Caco-2 (cell line): ENCODE measurements at places on chromosomes 7 and 10.
A peak's percentile ranks its signal among the peaks of the same experiment; 100 is the strongest.

DNA sequence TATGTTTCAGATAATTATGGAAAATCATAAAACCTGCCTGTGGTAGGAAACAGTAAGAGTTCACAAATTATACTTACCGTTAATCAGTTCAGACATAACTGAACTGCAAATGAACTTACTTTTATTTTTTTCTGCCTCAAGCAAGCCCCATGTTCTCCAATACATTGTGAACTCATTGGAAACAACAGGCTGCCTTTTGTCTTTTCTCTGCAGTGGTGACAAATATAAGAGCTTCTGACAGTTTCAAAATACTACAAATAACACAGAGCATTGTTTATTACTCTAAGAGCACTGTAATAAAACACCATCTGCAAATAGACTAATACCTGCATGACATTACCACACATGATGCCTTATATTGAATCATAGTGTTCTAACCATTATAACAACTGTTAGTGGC is 94.0 kb upstream of the CDCA7L start:
- no peak for DNase-seq

- no peak for DNase-seq
Measured at GRCh38 chr7:26499315-26499897, 207.7 kb downstream of the SNX10 start.

GRCh38 chr10:89440226-89441009 is 26.1 kb downstream of the IFIT5 start:
- no peak for DNase-seq

GRCh38 chr10:3514691-3515090 is 270.3 kb downstream of the KLF6 start:
- no peak for DNase-seq

DNA sequence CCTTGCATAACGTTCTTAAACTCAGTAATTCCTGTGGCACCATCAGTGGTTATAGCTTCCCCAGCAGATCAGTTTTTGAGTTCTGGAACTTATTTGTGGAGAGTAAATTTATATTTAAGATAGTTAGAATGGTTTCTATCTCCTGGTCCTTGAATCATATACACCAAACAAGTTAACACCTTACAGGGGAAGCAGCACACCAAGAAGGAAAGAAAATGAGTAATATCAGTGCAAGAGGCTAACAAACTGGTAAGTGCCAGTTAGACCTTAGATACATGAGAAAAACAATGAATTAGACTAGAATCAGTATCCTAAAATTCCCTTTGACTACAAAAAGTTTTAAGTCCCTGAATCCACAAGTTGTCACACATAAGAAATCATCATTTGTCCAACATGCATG is 54.2 kb downstream of the ABI1 start:
- DNase-seq, result no peak

- no peak for DNase-seq
Measured at GRCh38 chr10:59876695-59877094, 29.7 kb downstream of the CCDC6 start.

DNA sequence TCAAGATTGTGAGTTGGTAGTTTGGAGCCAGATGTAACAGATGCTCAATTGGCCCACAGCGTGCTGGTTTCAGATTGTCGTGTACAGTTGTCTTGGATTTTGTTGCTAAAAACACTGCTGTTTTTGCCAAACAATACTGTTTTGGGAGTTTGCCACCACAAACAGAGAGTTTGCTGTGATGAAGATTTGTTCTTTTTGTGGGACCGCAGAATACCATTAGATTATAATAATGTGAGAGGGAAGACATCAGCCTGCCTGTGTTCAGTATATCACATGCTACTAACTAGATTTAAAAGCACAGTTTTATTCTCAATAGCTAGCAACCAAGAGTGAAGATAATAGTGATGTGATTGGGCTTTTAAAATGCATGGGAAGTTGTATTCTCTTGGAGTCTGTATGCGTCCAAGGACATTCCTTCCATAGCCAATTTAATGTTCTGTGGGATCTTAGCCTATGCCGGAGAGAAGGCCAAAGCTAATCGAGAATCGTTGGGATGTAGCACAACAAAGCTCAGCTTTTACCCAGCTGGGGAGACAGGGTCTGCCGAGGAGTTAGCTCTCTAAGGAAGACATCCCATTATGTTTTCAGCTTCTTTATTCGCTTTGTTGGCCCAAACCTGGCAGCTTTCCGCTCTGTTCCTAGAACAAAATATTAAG is 18.7 kb upstream of the ITGA8 start:
- no peak for DNase-seq

DNA sequence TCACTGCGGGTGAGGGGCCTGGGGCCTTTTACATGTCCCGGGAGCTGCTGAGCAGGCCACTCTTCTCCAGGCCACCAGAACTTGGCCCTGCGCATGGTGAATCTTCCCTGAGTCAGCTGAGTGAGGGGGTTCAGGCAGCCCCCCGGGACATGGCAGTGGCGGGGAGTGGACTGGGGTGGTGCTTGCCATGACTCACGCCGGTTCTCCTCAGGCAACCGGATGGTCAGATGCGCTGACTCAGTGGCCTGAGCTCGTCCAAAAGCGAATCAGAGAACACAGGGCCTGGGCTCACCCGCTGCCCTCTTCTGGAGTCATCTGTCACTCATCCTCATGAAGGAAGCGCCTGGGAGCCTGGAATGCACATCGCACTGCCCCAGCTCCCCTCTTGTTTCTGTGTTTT is 33.5 kb downstream of the HTRA1 start:
- no peak for DNase-seq

- peak; percentile 39 for DNase-seq
Measured at GRCh38 chr10:71217266-71218045, 5.1 kb downstream of the UNC5B start.

GRCh38 chr7:27239387-27240014 is 3.1 kb upstream of the EVX1 start:
- DNase-seq, result no peak

DNA sequence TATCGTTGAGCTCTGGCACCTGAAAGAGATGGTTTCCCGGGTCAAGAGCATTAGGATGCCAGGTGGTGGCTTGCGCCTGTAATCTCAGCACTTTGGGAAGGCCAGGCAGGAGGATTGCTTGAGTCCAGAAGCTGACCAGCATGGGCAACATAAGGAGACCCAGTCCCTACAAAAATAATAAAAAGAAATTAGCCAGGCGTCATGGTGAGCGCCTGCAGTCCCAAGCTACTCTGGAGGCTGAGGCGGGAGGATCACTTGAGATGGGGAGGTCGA is 6.1 kb upstream of the KCP start:
- DNase-seq, result no peak

- no peak for DNase-seq
Measured at GRCh38 chr7:27156916-27157701, 634 bp upstream of the HOXA7 start.

DNA sequence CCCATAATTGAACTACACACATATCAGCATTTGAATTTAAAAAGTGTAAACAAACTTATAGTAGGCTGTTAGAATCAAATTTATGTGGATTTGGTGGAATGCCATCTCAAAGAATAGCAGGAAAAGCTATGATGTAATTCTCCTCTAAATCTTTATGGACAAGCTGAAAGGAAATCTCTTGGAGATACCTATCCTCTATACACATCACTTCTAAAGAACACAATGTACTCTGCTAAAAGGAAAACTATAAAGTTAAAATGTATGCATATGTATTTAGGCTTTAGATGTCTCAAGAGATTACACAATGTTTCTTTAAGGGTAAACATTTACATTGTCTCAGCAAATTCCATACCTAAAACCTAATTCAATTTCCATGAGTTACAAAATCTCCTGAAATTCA is 323.3 kb downstream of the CRPPA start:
- peak; percentile 9 for DNase-seq

DNA sequence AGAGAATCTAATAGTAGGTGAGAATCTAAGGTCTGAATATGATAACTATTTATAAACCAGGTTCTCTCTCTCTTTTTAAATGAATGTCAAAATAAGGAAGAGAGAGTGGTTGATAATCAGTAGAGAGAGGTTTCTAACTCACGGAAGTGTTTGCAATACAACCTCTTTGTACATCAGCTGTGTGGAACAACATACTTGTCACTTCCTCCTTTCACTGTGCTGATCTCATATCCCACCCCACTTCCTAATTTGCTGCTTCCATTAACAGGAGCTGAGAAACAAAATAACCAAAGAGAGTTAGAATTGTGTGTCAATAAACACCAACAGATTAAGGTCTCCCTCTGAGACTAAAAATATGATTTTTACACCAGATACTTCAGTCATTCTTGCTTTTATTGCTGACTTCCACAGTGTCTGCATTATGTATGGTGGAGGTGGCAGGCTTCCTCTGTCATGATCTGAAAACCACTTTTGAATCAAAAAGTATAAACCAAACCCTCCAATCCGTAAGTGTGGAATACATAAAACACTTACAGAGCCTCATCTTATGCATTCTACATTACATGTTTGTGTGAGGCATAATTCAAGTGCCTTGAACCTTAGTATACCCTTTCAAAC is 25.0 kb downstream of the CACUL1 start:
- no peak for DNase-seq

- no peak for DNase-seq
Measured at GRCh38 chr10:63562857-63563256, 41.7 kb downstream of the REEP3 start.

DNA sequence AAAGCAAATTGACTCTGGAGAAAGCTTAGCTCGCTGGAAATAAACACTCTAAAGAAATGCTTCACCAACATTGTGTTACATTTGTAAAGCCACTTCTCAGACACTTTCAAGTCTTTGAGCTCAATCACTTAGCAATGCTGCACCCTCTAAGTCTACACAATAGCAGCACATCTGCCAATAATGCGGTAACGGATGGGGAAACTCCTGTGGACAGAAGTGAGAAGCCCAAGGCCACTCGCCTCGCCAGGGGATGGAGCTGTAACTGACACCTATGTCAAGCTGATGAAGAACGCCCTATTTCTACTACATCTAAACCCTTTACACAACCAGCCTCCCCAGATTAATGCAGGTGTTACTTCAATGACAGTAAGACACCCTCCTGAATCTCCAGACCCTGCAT is 167.7 kb downstream of the SFMBT2 start:
- DNase-seq, result no peak

DNA sequence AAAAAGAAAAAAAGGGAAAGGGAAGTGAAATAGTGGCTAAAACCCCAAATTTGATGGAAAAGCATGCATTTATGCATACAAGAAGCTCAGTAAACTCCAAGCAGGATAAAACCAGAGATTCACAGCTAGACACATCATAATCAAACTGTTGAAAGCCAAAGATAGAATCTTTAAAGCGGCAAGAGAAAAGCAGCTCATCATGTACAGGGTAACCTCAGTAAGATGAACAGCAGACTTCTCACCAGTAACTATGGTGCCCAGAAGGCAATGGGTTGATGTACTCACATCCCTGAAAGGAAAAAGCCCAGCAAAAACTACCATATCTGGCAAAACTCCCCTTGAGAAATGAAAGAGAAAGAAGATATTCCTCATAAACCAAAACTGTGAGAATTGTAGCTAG is 60.4 kb downstream of the TPST1 start:
- DNase-seq, result no peak

- DNase-seq, result no peak
Measured at GRCh38 chr10:116972131-116972530, 32.9 kb downstream of the SHTN1 start.

DNA sequence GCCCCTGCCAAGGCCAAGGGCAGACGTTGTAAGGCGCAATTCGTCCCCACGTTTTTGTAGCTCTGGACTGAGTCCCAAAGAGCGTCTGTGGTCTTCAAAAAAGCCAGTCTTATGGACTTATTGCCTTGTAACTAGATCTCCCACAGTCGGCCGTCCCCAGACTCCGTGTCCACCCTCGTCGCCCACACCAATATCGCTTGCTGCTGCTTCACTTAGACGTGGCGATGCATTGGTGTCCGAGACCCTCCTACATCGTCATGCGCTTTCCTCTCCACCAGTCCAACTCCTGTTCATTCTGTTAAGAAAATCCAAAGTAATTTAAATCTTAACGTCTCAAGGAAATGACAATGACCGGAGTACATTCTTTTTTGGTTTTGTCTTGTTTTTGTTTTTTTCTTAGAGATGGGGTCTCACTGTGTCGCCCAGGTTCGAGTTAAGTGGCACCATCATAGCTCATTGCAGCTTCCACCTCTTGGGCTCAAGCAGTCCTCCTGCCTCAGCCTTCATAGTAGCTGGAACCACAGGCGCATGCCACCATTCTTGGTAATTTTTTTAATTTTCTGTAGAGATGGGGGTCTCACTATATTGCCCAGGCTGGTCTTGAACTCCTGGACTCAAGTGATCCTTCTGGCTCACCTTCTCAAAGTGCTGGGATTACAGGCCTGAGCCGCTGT is 851 bp downstream of the KIFBP start:
- DNase-seq, result no peak

DNA sequence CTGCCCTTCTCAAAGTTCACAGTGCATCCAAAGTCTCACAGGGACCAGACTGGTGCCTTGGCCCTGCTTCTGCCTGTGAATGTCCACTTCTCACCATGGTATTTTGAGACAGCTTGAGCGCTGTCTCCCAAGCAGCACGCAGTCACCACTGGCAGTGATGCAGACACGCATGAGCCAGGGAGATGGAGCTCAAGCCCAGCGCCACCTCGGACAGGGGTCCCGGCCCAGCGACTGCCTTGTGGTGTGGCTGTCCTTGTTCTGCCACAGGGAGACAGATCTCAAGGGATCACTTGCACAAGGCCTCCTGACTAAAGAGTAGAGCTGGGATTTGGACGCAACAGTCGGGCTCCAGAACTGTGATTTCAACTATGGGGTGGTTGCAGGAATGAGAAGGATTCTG is 92.6 kb upstream of the MBL2 start:
- no peak for DNase-seq

- no peak for DNase-seq
Measured at GRCh38 chr10:91820144-91820543, 21.9 kb downstream of the TNKS2 start.
